ENCODE measurements at places on chromosomes 16 and 17.

- DNase-seq: no peak
These were observed 8.2 kb downstream of the TBX21 start for GRCh38 chr17:47741109-47741792.

DNA sequence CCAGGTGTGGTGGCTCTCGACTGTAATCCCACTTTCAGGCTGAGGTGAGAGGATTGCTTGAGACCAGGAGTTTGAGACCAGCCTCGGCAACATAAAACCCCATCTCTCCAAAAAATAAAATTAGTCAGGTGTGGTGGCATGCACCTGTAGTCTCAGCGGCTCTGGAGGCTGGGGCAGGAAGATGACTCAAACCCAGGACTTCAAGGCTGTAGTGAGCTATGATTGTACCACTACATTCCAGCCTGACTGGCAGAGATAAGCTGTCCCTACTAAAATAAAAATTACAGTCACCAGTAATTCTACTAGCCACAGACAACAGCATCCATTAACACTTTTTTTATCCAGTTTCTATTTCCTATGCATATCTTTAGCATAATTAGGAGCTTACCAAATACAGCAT is 176.3 kb downstream of the CPPED1 start:
- DNase-seq: no peak

DNA sequence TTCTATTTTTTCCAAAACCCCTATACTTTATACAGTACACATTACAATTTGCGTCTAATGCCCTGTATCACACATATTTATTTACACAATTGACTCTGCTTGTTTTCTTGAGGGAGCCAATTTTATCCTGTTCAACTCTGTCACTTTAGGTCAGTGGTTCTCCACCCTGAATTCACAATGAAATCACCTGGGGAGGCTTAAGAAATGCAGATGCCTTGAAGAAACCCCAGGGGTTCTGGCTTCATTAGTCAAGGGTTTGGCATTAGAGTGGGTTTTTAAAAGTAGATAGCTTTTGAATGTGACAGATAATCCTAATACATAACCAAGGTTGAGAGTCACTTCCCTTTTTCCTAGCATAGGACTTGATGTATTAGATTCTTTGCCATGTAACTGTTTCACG is 398.6 kb upstream of the ERCC4 start:
- no peak for DNase-seq

DNA sequence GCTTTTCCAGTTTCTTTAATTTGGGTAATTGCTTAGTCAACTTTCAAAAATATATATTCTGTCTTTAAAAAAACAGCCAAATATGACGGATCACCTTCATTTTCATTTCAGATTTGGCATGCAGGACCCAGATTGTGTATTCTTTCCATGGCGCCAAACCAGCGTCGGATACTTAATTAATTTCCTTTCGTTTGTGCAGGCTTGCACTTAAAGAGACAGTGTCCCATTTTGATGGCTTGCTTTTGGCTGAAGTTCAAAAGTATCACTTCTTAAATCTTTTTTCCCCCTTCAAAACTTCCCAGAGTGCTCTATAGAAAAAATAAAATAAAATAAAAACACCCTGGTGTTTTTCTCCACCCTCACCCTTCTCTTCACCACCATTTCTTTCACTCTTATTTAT is 394.5 kb upstream of the SOX9 start:
- DNase-seq: no peak

DNA sequence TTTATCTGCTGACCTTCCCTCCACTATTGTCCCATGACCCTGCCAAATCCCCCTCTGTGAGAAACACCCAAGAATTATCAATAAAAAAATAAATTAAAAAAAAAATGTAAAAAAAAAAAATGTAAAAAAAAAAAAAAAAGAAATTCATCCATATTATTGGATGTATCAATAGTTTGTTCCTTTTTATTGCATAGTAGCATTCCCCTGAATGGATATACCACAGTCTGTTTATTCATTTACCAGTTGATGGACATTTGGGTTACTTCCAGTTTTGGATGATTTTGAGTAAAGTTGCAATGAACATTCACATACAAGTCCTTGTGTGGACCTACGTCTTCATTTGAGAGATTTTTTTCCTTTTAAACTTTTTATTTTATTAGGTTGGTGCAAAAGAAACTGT is 94.0 kb downstream of the PITPNC1 start:
- DNase-seq: no peak

GRCh38 chr16:73735018-73735417 is 561.6 kb upstream of the PSMD7 start:
- DNase-seq: no peak

Data from NCI-H1048 (cell line).